ENCODE measurements at places on chromosomes 2 and 18. TPM values are rescaled to one million over a fixed set of nuclear protein-coding genes. Genes with fewer than 3 reads are reported as not detected.

The GPR155 gene
- 17.3 TPM for total RNA-seq

The ALPG gene
- not detected for total RNA-seq

The PHLPP1 gene
- 3.5 TPM for total RNA-seq

The ATAD2B gene
- total RNA-seq, result 32.0 TPM

The SANBR gene
- 8.9 TPM for total RNA-seq

The PJVK gene
- total RNA-seq, result 0.99 TPM

The UGT1A5 gene
- not detected for total RNA-seq

The ERICH2 gene
- total RNA-seq, result not detected

The CABLES1 gene
- total RNA-seq, result 2.3 TPM

The ANKRD30BL gene
- not detected for total RNA-seq
